ENCODE measurements at places on chromosomes 6 and 20.
A peak's percentile ranks its signal among the peaks of the same experiment; 100 is the strongest.

DNA sequence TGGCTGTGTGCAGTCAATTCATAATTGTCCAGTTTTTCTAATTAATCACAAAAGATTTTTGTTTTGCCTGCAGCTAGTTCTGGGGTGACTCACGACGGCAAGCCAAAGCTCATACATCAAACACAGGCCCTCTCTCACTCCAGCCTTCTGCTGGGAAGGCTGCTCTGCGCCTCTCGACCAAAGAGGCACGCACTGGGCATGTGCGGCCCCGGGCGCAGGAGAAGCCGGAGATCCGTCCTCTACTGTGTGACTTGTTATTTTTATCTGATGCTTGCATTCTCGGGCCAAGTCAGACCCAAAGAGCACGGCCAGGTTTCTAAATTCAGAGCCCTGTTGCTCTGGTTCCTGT is 98.5 kb downstream of the TFAP2A start:
- peak; percentile 10 for DNase-seq

DNA sequence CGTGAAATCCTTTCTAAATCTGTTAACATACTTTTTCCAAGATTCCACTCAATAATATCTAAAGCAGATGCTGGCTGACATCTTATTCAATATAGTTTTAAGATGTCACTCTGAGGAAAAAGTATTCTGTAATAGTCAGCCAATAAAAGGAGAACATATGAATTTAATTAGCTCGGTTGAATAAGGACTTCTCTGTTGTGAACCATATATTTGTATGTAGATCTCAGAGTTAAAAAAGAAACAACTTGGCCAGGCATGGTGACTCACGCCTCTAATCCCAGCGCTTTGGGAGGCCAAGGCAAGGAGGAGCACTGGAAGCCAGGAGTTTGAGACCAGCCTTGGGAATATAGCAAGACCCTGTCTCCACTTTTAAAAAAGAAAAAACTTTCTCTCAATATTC is 7.4 kb upstream of the CD24 start:
- DNase-seq = no peak

GRCh38 chr6:127938701-127939100 is 37.8 kb upstream of the THEMIS start:
- peak; percentile 62 for DNase-seq

GRCh38 chr20:48054051-48054450 is 268.8 kb upstream of the SULF2 start:
- DNase-seq = no peak

DNA sequence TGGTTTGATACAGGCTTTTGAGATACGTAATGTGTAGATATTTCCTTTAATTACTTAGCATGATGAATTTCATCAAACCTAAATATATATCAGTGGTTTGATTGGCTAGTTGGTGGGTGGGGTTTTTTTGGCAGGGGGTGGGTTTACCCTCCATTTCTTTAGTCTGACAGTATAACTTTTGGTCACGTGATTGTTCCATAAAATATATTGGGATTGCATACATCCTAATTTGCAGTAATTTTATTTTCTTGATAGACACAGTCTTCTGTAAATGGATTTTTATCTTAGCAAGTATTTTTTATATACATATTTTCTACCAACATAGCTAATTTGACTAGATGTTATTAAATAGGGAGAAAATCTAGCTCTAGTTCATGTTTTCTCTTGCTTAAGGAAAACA is 177.4 kb upstream of the QKI start:
- no peak for DNase-seq

- DNase-seq = no peak
Measured at GRCh38 chr6:136923116-136923953, 1.2 kb downstream of the SLC35D3 start.

GRCh38 chr20:706366-706885 is 30.8 kb upstream of the SCRT2 start:
- DNase-seq = no peak

DNA sequence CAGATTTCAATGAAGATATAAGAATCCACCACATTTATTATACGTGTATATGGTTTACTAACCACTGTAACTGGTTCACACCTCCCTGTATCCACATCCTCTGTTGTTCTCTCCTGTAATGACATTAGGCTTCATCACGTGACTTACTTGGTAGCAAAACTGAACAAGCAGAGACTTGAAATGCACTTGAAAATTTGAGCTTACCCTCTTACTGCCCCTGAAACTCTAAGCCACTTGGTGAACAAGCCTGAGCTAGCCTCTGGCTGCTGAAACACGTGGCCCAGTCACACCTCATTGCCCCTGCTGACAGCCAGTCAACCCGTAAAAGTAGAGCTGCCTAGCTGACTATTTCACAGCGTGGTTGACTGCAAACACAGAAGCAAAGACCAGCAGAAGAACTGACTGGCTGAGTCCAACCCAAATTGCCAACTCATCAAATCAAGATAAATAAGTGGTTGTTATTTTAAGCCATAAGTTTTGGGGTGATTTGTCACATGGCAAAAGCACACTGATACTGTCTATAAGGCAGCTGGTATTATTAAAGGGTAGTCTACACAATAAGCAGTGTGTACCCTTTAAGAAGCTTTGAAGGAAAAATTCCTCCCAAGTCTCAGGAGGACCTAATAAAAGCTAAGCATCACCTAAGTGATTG is 109.0 kb downstream of the RALGAPA2 start:
- no peak for DNase-seq

DNA sequence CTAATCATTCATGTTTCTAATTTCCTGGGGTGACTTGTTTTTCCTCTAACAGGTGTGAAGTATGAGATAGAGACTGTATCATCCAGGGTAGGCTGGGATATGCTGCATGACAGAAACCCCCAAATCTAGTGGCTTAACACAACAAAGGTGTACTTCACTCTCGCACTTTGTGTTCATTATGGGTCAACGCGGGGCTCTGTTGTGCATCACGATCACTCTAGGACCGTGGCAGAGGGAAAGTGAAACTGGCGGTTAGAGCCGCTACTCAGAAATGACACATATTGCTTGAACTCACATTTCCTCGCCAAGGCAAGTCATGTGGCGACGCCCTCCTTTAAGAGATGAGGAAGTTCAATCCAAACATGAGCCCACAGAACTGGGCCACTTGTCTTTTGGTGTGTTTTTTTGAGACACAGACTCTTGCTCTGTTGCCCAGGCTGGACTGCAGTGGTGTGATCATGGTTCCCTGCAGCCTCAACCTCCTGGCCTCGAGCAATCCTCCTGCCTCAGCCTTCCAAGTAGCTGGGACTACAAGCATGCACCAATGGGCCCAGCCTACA is 41.3 kb downstream of the PCNA start:
- DNase-seq = peak; percentile 74

DNA sequence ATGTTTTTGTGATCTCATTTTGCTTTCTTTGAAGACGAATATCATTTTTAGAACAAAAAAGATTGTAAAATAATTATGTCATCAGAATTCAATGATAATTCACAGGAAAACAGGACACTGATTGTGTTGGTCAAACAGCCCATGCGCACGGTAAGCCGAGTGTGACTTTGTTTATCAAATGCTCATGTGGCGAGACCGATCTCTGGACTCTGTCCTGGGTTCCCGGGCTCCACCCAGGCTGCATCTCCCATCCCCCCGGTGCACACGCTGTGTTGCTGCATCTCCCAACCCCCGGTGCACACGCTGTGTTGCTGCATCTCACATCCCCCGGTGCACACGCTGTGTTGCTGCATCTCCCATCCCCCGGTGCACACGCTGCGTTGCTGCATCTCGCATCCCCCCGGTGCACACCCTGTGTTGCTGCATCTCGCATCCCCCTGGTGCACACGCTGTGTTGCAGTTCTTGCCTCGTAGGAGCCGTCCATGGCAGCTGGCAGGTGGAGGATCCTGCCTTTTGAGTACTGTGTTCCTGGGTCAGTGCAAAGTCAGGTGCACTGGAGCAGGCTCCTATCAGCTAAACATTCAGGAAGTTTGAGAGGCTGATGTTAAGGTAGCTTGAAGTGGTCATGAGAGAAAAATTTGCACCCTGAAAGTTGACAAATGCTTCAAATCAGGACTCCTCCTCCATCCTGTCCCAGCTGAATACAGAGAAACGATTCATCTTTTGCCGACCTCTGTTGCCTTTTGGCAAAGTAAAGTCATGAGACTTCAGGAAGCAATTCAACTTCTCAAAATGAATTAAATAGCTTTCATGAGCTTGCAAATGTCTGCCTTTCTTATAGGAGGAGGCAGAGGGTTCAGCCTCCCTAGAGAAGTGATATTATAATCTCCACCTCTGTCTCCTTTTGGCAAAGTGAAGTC is 77.1 kb upstream of the FRMD1 start:
- no peak for DNase-seq

DNA sequence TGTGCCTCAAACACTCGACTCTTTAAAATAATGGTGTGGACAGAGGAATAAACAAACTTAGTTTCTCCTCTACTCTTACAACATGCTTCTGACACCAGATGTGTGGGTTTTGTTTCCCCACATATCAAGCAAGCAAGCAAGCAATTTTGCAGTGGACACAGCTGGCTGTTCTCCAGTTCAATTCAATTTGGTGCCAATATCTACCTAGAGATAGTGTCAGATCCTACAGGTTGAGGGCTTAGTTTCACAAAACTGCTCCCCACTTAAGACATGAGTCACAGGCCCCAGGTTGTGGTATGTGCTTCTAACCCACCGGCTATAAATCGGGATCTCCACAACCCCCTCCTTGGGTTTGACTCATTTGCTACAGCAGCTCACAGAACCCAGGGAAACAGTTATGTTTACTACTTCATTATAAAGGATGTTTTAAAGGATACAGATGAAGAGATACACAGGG is 131.4 kb upstream of the TRAF3IP2 start:
- peak; percentile 56 for DNase-seq

- DNase-seq = no peak
Measured at GRCh38 chr6:43735642-43736199, 34.3 kb upstream of the VEGFA start.

DNA sequence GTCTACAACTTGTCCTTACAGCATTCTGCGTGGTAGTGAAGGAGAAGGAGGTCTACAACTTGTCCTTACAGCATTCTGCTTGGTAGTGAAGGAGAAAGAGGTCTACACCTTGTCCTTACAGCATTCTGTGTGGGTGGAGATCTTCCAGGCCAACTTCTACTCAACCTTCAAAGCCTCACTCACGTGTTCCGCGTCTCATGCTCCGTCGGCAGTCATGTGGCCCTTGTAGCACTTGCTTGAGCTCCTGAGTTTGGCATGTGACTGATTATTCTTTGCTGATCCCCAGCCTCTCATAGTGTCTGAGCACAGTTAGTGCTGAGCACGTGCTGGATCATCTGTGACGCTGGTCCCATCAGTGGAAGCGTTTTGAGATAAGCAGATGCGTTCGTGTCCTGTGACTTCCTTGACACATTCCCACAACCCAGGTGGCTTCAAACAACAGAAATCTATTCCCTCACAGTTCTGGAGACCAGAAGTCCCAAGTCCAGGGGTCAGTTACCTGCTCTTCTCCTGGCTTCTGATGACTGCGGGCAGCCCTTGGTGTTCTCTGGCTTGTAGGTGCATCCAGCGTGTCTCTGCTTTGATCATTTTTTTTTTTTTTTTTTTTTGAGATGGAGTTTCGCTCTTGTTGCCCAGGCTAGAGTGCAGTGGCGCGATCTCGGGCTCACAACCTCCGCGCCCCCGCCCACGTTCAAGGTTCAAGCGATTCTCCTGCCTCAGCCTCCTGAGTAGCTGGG is 2.6 kb downstream of the SS18L1 start:
- DNase-seq = no peak

- DNase-seq = peak; percentile 30
Measured at GRCh38 chr6:47633141-47633540, 65.2 kb upstream of the ADGRF4 start.

DNA sequence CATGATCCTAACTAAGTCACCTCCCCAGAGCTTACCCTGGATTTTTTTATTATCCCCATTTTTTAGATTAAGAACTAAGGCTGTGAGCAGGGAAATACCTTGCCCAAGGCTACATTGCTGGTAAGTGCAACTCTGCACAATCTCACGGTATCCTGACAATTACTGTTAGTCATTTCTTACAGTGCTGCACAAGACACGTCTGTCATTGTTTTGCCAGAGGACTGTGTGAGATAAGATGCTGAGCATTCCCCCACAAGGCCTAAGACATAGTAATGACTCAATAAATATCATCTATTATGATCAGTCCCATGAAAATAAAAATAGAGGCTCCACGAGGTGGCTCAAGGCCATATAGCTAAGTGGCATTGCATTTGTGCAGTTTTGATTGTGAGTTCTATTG is 21.0 kb downstream of the PFDN4 start:
- DNase-seq = no peak

DNA sequence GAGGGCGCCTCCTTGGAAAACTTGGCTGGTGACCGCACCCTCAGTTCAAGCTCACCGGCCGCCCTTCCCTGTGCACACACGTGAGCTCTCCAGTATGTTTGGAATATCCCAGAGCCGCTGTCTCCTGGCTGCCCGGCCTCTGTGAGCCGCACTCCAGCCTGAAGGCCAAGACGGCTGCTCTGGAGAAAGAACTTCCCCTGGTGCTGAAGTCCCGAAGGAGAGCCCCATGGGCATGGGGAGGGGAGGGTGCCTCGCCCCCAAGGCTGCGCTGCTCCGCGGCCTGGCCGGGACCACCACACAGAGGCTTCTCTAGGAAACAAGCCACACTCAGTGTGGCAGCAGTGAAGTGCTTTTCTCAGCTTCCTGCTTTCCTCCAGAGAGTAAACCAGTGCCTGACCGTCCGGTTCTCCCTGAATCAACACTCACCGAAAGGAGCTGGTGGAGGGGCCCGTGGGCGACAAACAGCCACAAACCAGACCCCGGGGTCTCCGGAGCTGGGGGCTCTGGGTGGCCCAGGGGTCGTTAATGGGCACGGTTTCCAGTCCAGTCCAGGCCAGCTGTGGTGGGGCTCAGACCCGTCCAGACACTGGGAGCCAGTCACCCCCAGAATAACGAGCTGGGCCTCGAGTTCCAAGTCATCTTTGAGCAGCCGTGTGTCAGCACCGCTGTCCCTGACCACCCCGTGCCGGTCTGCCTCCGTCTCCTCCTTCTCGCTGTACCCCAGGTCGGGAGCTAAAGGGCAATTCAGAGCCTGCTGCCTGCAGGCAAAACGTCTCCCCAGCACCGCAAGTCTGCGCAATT is 87.4 kb upstream of the BHLHE23 start:
- DNase-seq = no peak
